ENCODE measurements at places on chromosomes 16 and 17.

- H3K4me3 ChIP-seq, result no peak overlapping the region
- no peak overlapping the region for H3K27ac ChIP-seq
- no peak for DNase-seq
- H3K4me1 ChIP-seq, result no peaks in the 10 kb centered on the region
Observed at GRCh38 chr17:57638284-57638683, 106.8 kb downstream of the CCDC182 start.

DNA sequence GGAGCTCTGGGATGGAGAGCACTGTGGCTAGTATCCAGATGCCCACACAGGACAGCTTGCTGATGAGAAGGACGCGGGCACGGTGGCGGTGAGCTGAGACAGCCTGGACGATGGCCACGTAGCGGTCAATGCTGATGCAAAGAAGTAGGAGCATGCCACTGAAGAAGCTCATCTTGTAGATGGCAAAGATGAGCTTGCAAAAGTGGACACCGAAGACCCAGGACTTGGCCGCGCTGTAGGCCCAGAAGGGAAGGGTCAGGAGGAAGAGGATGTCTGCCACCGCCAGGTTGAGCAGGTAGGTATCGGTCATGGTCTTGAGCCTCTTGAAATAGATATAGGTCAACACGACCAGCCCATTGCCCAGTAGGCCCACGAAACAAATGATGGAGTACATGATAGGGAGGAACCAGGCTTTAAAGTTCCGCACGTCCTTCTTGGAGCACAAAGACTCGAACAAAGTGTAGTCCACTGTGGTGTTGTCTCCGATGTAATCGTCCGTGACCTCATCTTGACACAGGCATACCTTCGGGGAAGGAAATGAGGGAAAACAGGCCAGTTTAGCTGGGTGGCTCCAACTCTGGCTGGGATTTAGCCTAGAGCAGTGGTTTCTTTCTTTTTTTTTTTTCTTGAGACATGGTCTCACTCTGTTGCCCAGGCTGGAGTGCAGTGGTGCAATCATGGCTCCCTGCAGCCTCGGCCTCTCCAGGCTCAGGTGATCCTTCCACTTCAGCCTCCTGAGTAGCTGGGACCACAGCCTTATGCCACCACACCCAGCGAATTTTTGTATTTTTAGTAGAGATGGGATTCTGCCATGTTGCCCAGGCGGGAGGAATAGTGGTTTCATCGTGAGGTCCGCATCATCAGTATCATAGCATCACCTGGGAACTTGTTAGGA, 9.7 kb downstream of the CCR7 start:
- H3K27me3 ChIP-seq, result no peaks in the 10 kb centered on the region
- no peak overlapping the region for H3K4me3 ChIP-seq
- H3K4me1 ChIP-seq, result peaks cover 41% of the 10 kb centered on the region
- no peak overlapping the region for H3K27ac ChIP-seq
- no peak for DNase-seq
- peaks cover 63% of the 10 kb centered on the region for H3K36me3 ChIP-seq

DNA sequence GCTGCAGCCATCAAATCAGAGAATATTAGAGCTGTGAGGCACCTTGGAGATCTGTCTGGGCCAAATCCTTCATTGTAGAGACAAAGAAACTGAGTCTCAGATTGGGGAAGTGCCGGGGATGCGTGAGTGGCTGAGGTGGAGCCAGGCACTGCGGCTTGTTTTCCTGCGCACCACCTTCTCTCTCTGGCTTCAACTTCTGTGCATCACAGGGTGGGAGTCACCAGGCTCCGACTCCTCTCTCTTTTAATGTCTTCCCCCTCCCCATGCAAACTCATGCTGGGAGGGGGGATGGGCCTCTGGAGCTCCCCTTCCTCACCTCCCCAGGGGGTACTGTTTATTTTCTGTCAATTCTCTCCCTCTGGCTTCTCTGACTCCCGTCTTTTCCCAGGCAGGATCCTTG, 8.7 kb upstream of the ETV4 start:
- no peaks in the 10 kb centered on the region for H3K4me1 ChIP-seq
- no peaks in the 10 kb centered on the region for H3K36me3 ChIP-seq
- no peak overlapping the region for H3K27ac ChIP-seq
- DNase-seq, result no peak
- no peak overlapping the region for H3K4me3 ChIP-seq

DNA sequence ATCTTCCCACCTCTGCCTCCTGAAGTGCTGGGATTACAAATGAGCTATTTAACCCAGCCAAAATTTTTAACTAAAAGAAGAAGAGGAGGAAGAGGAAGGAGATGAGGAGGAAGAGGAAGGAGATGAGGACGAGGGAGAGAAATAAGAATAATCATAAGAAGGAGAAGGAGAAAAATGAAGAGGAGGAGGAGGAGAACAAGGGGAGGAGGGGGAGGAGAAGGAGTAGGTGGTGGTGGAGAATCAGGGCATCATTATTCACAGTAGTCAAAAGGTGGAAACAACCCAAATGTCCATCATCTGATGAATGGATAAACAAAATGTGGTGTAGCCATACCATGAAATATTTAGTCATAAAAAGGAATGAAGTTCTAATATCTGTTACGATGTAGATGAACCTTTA, 21.2 kb upstream of the MGAT5B start:
- no peak overlapping the region for H3K27ac ChIP-seq
- H3K4me1 ChIP-seq, result no peaks in the 10 kb centered on the region
- H3K36me3 ChIP-seq, result no peaks in the 10 kb centered on the region
- peaks cover 14% of the 10 kb centered on the region for H3K27me3 ChIP-seq
- no peak for DNase-seq

GRCh38 chr17:73592501-73592961, 51.7 kb downstream of the SDK2 start:
- H3K4me1 ChIP-seq, result peaks cover 64% of the 10 kb centered on the region
- no peak for DNase-seq
- H3K36me3 ChIP-seq, result no peaks in the 10 kb centered on the region
- peak overlapping the region; percentile 57 for H3K27ac ChIP-seq

DNA sequence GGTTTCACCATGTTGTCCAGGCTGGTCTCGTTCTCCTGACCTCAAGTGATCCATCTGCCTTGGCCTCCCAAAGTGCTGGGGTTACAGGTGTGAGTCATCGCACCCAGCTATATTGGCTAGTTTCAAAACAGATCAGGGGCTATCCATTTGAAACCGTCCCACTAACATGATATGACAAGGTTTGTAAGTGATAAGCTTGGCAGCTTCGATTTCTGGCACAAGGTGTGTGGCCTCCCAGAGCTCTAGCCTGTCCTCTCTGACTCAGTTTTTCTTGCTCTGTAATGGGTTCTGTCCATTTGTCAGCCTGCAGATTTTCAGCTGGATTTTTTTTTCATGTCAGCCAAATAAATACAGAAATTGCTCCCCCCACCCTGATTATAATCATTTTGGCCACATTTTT, 31.8 kb upstream of the TENT4B start:
- no peaks in the 10 kb centered on the region for H3K27me3 ChIP-seq
- H3K4me3 ChIP-seq, result no peak overlapping the region
- H3K4me1 ChIP-seq, result no peaks in the 10 kb centered on the region
- no peak overlapping the region for H3K27ac ChIP-seq

GRCh38 chr17:40966848-40967247, at the start of gene KRT39:
Gene KRT39 (minus strand): TSS chr17:40966948. CDS start chr17:40966856, 92 bp downstream.
- no peak within 1 kb of the TSS for H3K27ac ChIP-seq
- DNase-seq, result no peak
- no peaks in the 10 kb centered on the region for H3K4me1 ChIP-seq
- no peak within 1 kb of the TSS for H3K4me3 ChIP-seq
- no peaks in the 10 kb centered on the region for H3K27me3 ChIP-seq

DNA sequence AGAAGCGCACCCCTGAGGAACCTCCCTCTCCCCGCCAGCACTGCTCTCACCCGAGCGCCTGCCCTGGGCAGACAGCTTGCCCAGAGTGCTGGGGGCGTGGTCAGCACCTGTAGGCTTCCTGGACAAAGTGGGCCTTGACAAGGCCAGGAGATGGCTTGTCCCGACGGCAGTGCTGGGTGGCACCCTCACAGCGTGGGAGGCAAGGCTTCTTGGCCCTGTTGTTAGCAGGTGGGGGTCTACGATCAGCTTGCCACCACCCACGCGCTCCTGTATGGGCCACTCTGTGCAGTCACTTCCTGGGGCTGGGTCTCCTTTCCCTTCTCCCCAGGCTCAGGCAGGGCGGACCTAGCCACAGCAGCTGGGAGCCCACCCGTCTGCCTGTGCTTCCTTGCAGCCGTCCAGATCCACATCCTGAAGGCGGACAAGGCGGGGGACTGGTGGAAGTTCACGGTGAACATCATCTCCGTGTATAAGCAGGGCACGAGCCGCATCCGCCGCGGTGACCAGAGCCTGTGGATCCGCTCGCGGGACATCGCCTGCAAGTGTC, 218.0 kb downstream of the NTN1 start:
- H3K4me1 ChIP-seq, result peaks cover 18% of the 10 kb centered on the region
- H3K36me3 ChIP-seq, result no peaks in the 10 kb centered on the region

GRCh38 chr17:28574526-28574925, 2.2 kb downstream of the ALDOC start:
- H3K4me1 ChIP-seq, result peaks cover 24% of the 10 kb centered on the region
- H3K36me3 ChIP-seq, result no peaks in the 10 kb centered on the region
- no peak overlapping the region for H3K27ac ChIP-seq
- DNase-seq, result no peak
- no peak overlapping the region for H3K4me3 ChIP-seq

DNA sequence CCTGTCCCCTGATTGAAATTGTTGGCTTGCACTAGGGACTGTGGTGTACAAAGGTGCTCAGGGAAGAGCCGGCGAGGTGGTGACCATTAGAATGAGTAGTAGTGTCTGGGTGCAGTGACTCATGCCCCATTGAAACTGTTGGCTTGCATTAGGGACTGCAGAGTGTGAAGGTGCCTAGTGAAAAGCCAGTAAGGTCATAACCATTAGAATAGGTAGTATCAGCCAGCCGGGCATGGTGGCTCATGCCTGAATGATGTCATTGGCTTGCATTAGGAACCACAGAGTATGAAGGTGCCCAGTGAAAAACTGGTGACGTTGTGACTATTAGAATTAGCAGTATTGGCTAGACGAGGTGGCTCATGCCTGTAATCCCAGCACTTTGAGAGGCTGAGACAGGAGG, 78.9 kb downstream of the ABCC6 start:
- H3K27me3 ChIP-seq, result no peaks in the 10 kb centered on the region
- H3K36me3 ChIP-seq, result peaks cover 49% of the 10 kb centered on the region
- H3K4me1 ChIP-seq, result no peaks in the 10 kb centered on the region
- H3K27ac ChIP-seq, result no peak overlapping the region
- no peak overlapping the region for H3K4me3 ChIP-seq

DNA sequence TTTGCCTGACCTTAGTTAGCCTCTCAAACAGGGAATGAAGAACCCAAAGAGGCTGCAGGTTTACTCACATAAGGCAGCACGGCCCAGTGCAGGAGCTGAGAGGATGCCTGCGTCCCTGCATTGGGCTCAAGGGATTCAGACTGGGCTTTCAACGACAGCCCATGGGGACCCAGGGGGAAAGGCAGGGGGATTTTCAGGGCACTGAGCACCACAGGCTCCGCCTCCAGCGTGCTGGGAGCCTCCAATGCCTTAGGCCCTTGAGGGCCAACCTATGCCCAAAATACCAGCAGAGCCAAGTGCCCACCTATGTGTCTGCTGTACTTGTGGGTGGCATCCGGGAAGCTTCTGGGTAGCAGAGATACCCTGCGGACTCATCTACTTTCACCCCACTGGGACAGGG, 22.3 kb downstream of the DCAKD start:
- no peaks in the 10 kb centered on the region for H3K27me3 ChIP-seq
- peaks cover 41% of the 10 kb centered on the region for H3K36me3 ChIP-seq
- DNase-seq, result no peak
- no peak overlapping the region for H3K4me3 ChIP-seq

GRCh38 chr16:21076186-21076883, 74.3 kb downstream of the DNAH3 start:
- DNase-seq, result no peak
- no peaks in the 10 kb centered on the region for H3K27me3 ChIP-seq
- H3K27ac ChIP-seq, result no peak overlapping the region
- H3K4me1 ChIP-seq, result no peaks in the 10 kb centered on the region
- H3K4me3 ChIP-seq, result no peak overlapping the region

- DNase-seq, result no peak
- H3K27ac ChIP-seq, result no peak overlapping the region
- no peaks in the 10 kb centered on the region for H3K36me3 ChIP-seq
- H3K4me3 ChIP-seq, result no peak overlapping the region
Observed at GRCh38 chr17:76937238-76937637, 69.0 kb downstream of the MGAT5B start.

- no peak overlapping the region for H3K4me3 ChIP-seq
- peaks cover 27% of the 10 kb centered on the region for H3K36me3 ChIP-seq
- no peaks in the 10 kb centered on the region for H3K27me3 ChIP-seq
Observed at GRCh38 chr17:68539548-68540467, 27.6 kb downstream of the PRKAR1A start.

- H3K36me3 ChIP-seq, result no peaks in the 10 kb centered on the region
- no peaks in the 10 kb centered on the region for H3K27me3 ChIP-seq
- H3K4me1 ChIP-seq, result peaks cover 21% of the 10 kb centered on the region
- no peak for DNase-seq
- H3K4me3 ChIP-seq, result peak overlapping the region; percentile 64
Observed at GRCh38 chr16:649631-650030, 466 bp downstream of the WDR90 start.

- H3K27ac ChIP-seq, result no peak overlapping the region
- no peak overlapping the region for H3K4me3 ChIP-seq
- no peaks in the 10 kb centered on the region for H3K27me3 ChIP-seq
- H3K4me1 ChIP-seq, result no peaks in the 10 kb centered on the region
Observed at GRCh38 chr17:3440451-3440850, 6.8 kb upstream of the OR1E2 start.

DNA sequence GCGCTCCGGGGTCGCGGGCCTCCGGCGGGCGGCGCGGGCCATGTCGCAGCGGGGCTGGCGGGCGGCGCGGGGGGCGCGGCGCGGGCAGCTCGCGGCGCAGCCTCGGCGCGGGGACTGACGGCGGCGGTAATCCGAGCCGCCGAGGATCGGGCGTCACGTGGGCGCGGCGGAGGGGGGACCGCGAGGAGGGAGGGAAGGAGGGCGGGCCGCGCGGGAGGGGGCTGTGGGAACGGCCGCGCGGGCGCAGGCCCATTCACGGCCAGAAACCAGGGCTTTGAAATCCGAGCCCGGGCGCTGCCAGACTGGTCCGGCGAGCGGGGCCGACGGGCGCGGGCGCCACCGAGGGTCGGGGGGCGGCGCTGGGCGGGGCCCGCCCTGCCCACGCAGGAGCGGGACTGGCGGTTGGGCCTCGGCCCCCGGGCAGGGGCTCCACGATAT, at the start of gene MTSS2:
MTSS2 (minus strand) TSS at position 116 of the 438 bp plus-strand sequence. CDS start 262 bp downstream, outside the sequence.
- peaks cover 12% of the 10 kb centered on the region for H3K27me3 ChIP-seq
- DNase-seq, result no peak
- H3K4me3 ChIP-seq, result no peak within 1 kb of the TSS
- no peak within 1 kb of the TSS for H3K27ac ChIP-seq

DNA sequence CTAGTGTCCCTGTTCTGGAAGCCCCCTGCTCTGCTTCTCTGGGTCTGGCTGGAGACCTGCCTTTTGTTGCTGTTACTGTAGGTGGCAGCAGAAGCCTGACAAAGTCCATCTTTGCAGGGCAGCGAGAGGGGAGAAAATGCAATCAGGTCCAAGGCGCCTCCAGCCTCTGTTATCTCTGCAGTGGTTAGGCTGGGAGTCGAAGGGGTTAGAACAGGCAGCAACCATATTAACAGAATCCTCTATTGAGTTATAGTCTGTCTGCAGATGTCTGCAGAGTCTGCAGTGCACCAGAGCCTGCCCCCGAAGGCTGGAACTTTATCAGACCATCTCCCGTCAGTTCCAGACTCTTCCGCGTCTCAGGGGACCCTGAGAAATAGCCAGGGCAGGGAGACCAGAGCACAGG, 404.9 kb upstream of the EEF2KMT start:
- H3K36me3 ChIP-seq, result no peaks in the 10 kb centered on the region
- no peak for DNase-seq
- no peak overlapping the region for H3K4me3 ChIP-seq
- H3K27ac ChIP-seq, result no peak overlapping the region
- no peaks in the 10 kb centered on the region for H3K27me3 ChIP-seq
